ENCODE measurements at places on chromosomes 2 and 18. TPM values are rescaled to one million over a fixed set of nuclear protein-coding genes. Genes with fewer than 3 reads are reported as not detected.

The CNDP1 gene
- total RNA-seq: 0.10 TPM

The FOXI3 gene
- total RNA-seq: 3.7 TPM

The PID1 gene
- 17.5 TPM for total RNA-seq

The CAVIN2 gene
- 23.0 TPM for total RNA-seq

The TMEM198 gene
- 0.99 TPM for total RNA-seq

The GALR1 gene
- 2.1 TPM for total RNA-seq

The PIKFYVE gene
- total RNA-seq: 33.3 TPM
